T1000 (cell line): ENCODE measurements at places on chromosomes 2 and 18.

GRCh38 chr2:58497168-58497567 is 256.0 kb upstream of the FANCL start:
- DNase-seq = no peak

DNA sequence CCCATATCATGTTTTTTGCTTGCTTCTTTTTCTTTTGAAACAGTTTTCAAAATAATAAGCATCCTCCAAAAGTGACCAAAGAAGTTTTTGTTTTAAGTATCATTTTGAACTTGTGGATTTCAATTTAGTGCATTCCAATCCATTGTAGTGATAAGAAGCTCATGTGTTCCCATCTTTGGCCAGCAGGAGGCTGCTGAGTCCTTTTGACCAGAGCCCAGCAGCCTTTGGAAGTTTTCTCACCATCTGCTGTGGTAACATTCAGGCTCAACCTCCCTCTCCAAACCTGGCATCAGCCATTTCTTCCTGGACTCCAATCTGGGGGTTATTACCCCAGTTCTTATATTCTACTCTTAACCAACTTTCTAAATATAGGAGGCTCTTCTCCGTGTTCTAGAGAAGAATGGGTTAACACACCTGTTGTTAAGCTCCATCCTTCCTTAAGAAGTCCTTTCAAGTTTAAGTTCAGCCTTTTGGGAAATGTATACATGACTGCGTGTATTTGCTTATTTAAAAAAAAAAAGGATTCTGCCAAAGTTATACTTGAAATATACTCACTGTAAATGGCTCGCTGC is 39.0 kb upstream of the MAL start:
- DNase-seq = no peak

DNA sequence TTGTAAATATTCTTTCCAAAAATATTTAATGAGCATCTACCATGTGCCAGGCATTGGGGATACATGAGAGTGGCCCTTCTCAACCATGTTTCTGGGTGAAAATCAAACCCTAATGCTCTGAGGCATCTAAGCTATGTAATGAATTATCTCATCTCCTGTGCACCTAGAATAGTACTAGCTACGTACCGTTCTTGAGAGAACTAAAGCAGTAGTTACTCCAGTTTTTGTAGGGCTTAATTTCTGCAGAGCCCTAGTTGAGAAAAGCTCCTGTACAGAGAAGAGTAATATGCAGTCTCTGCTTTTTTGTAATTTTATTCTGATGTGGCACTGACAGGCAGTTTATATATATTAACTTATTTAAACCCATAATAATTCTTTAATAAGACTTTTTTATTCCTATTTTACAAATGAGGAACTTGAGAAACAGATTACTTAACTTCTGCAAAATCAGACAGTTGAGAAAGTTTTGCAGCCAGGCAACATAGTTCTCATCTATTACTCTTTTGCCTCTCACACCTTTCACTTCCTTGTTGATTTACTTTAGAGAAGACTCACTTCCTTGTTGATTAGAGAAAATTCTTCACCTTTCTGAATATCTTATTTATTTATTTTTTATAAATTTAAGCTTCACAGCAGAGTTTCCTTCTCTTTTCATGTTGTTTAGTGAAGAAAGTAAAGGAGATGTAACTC is 3.1 kb downstream of the SPOPL start:
- DNase-seq = no peak

DNA sequence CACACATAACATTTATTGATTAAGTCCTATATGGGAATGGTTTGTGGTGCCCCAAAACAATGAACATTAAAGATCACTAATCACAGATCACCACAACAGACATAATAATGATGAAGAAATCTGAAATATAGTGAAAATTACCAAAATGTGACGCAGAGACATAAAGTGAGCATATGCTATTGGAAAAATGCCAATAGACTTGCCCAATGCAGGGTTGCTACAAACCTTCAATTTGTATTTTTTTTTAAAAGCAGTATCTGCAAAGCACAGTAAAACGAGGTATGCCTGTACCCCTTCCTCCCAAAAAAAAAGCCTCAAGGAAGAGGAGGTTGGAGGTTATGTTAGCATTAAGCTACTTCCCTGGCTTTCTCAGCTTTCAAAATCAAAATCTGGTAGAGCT is 131.1 kb downstream of the RBMS1 start:
- DNase-seq = no peak

GRCh38 chr2:76149846-76150245 is 439.1 kb upstream of the GCFC2 start:
- DNase-seq = no peak

- DNase-seq = no peak
These were observed 51.7 kb downstream of the HPCAL1 start for GRCh38 chr2:10354399-10354798.

DNA sequence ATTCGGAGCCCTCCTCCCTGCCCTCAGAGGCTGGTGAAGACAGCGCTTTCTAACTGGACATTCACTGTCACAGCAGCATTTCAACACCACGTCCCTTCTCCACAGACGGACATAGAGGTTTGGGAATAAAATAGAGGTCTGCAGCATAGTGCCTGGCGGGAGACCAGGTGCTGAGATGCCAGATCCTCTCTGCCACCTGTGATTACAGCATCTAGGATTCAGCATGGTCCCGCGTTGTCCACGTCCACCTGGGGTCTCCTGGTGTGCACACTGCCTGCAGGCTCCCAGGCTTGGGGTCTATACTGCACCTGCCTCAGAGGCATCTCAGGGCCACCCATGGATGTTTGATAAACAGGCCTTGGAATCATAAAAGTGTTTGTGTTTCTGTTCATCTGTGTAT is 175.5 kb downstream of the TMEM18 start:
- no peak for DNase-seq

DNA sequence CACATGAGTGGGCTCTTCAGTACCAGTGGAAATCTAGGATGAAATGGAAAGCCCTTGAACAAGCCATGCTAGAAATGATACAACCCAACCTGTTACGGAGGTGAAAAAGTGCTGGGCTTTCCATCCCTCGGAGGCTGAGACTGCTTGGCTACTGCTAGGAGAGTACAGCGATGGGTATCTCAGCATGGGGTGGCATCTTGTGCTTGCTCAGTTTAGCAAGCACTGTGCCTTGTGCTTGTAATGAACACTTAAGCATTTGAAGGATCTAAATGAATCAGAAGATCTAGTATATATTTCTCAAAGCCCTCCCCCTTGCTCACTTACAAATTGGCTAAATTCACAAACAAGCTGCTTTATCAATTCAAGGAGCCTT is 44.3 kb upstream of the EHBP1 start:
- DNase-seq = no peak

GRCh38 chr2:175957845-175958244 is 44.2 kb downstream of the LNPK start:
- DNase-seq = no peak

- DNase-seq = no peak
These were observed 44.5 kb upstream of the FAM110C start for GRCh38 chr2:90645-91312.

GRCh38 chr2:144625226-144625625 is 105.3 kb upstream of the ZEB2 start:
- DNase-seq = no peak

GRCh38 chr2:72794572-72794971 is 31.3 kb downstream of the EXOC6B start:
- no peak for DNase-seq

GRCh38 chr2:3440477-3440876 is 61.0 kb downstream of the TRAPPC12 start:
- DNase-seq = no peak

DNA sequence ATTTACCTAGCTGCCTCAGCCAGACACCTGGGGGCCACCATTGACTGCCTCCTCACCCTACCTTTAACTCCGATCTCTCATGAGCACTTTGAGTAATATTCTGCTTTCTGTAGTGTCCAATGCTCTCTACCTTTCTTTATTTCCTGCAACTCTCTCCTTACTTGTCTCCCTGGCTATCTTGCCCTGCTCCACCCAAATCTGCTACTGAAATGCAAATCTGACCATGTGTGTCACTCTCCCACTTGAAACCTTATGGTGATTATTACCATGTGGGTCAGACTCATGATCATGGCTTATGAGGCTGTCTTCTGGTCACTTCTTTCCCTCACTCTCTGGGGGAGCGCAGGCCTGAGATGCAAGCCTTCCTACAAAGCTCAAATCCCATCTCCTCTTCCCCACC is 83.3 kb downstream of the INSIG2 start:
- no peak for DNase-seq

DNA sequence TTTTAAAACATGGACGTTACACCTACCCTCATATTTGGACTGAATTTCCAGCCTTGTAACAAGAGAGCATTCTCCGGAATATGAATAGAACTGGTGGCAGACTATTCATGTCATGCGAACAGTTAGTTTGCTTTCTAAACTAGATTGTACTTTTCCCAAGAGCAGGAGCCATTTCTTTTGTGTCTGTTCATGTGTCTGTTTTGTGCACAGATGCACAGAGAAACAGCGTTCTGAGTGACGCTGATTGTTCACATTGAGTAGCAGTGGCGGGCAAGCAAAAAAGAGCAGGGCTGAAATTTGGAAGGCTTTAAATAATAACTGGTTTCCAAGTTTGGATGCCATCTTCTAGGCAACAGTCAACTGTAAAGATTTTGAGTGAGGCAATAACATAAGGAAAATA is 200.3 kb downstream of the NRXN1 start:
- no peak for DNase-seq

DNA sequence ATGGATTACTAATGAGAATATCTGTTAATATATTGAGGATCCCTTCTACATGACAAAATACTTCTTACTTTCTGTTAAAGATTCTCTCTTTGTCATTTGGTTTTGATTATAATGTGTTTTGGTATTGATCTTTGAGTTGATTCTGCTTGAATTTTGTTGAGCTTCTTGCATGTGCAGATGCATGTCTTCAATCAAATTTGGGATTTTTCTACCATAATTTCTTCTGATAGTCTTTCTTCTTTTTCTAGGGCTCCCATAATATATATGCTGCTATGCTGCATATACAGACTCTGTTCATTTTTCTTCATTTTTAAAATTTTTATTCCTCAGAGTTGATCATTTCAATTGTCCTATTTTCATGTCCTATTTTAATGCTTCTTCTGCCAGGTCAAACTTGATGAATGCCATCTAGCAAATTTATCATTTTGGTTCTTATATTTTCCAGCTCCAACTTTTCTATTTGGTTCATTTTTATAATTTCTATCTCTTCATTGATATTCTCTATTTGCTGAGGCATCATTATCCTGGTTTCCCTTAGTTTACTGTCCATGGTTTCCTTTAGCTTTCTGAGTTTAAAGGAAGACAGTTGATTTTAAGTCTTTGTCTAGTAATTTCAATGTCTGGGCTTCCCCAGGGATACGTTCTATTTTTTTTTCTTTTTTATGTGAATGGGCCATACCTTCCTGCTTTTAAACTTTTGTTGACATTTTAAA is 244.7 kb downstream of the WDPCP start:
- no peak for DNase-seq

- DNase-seq = no peak
These were observed 25.7 kb upstream of the ACAA2 start for GRCh38 chr18:49839012-49839411.

GRCh38 chr18:63440219-63440618 is 17.9 kb upstream of the VPS4B start:
- DNase-seq = no peak

- DNase-seq = no peak
These were observed 30.4 kb upstream of the KLHL29 start for GRCh38 chr2:23354554-23354953.

DNA sequence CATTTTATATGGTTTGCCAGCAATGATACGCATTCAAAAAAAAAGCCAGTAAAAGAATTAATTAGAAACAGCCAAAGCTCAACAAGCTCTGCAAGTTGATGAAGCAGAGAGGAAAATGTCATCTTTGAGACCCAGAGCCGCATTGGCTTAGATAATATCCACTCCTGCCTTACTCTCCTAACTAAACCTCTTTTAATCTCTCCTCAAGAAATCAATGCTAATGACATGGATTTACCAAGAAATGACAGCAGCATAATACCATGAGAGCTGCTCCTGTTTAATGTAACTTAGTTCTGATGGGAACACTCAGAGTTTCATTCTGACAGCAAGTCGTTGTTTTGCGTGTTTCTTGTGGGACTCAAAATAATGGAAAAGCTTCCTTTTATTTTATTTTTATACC is 1099.4 kb upstream of the PIK3C3 start:
- no peak for DNase-seq

GRCh38 chr18:50805732-50806131 is 14.1 kb downstream of the MRO start:
- DNase-seq = no peak

GRCh38 chr2:11422491-11422865 is 43.5 kb downstream of the E2F6 start:
- DNase-seq = no peak

DNA sequence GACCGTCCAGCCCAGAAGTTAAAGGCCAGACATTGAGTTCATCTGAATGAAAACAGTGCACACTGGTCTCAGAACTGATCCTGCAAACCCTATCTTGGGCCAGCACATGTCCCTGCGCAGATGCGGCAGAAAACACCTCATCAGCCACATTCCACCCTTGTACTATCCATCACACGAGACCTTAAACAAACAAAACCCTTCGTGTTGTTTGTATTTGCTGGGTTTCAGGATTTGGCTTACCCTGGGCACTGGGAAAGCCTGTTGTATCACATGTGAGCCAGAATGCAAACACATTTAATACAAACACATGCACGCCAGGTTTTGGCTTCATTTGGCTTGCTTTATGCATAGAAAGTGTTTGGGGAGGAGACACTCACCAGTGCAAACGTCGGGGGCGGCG is 12.5 kb downstream of the WIPF1 start:
- no peak for DNase-seq

DNA sequence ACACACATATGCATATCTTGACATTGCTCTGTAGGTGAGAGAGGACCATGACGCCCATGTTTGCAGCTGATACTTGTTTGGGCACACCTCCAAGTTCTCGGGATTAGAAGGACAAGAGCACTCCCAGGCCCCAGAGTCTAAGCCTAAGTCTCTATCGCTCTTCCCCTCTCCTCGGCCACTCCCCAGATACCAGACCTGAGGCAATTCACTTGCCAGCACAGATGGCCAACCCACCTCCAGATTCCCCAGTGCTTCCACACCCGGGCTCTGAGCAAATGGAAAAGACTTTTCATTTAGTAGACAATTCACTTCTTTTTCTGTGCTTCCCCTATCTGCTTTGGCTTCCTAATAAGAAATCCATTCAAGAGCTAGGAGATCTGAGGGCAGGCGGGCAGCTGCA is 32.9 kb downstream of the EHD3 start:
- DNase-seq = no peak

DNA sequence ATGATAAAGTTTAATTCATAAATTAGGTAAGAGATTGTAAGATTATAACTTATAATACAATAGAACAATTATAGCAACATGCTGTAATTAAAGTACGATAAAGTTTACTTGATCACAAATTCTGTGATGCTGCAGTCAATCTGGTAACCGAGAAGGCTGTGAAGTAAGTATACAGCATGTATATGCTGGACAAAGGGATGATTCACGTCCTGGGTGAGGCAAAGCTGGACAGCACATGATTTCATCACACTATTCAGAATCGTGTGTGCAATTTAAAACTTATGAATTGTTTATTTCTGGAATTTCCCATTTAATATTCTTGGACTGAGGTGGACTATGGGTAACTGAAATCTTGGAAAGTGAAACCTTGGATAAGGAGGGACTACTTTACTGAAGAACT is 522.2 kb upstream of the CNTNAP5 start:
- no peak for DNase-seq
